ENCODE measurements at places on chromosomes 1 and 21. TPM values are rescaled to one million over a fixed set of nuclear protein-coding genes. Genes with fewer than 3 reads are reported as not detected.

The MSH4 gene
- polyA plus RNA-seq, result 0.65 TPM

The S100A7 gene
- polyA plus RNA-seq, result not detected

The SYTL1 gene
- 0.67 TPM for polyA plus RNA-seq

The CCSAP gene
- 23.2 TPM for polyA plus RNA-seq

The MAGI3 gene
- 24.2 TPM for polyA plus RNA-seq

The CD48 gene
- polyA plus RNA-seq, result not detected

The SPOCD1 gene
- 0.15 TPM for polyA plus RNA-seq

The HJV gene
- 0.30 TPM for polyA plus RNA-seq

The CD101 gene
- 4.9 TPM for polyA plus RNA-seq

DNA sequence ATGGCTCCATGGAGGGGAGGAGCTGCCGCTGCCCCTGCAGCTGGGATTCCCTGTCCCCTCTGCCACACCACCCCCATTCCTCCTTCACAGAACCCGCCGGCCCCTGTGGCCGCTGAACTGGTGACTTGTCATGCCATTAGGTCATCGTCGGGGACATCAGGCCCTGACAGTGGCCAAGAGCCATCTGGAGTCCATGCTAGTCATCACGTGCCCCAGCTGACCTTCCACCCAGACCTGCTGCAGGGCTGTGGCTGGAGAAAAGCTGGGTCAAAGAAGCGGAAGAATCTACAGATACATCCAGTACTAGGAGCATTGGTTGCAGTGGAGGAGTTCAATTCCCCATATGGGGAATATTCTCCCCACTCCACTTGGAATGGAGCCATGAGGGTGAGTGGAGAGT, 78.1 kb downstream of the KCNJ15 start:
- no peak for DNase-seq

- no peak for DNase-seq
These were observed 105.5 kb downstream of the RERE start for GRCh38 chr1:8711873-8712412.

GRCh38 chr1:43527111-43527878, 3.4 kb upstream of the PTPRF start:
- DNase-seq, result no peak

- DNase-seq, result no peak
These were observed 22.5 kb downstream of the JMJD4 start for GRCh38 chr1:227712648-227713047.

DNA sequence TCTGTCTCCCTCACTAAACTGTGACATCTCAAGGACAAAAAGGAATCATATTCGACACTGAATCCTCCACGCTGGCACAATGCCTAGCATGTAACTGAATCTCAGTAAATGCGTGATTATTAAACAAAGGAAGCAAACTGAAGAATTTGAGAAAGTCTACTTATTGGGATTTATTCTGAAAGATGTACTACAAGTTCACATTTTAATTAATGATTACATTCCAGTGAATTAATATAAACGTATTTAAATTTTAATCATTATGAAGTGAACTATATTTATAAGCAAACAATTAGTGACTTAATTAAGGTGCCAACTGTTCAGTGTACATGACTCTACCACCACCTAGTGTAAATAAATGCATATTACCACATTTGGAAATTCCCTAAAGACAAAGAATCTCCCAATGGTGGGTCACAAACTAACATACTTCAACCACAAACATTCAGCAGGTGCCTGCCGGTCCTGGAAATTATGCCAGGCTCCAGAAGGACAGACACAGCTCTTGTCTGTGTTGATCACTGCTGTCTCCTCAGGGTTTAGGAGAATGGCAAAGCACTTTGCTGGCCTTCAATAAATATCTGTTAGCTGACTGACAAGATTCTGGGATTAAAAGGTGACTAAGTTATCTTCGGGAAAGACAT, 56.3 kb downstream of the SMYD3 start:
- DNase-seq, result peak; percentile 15

DNA sequence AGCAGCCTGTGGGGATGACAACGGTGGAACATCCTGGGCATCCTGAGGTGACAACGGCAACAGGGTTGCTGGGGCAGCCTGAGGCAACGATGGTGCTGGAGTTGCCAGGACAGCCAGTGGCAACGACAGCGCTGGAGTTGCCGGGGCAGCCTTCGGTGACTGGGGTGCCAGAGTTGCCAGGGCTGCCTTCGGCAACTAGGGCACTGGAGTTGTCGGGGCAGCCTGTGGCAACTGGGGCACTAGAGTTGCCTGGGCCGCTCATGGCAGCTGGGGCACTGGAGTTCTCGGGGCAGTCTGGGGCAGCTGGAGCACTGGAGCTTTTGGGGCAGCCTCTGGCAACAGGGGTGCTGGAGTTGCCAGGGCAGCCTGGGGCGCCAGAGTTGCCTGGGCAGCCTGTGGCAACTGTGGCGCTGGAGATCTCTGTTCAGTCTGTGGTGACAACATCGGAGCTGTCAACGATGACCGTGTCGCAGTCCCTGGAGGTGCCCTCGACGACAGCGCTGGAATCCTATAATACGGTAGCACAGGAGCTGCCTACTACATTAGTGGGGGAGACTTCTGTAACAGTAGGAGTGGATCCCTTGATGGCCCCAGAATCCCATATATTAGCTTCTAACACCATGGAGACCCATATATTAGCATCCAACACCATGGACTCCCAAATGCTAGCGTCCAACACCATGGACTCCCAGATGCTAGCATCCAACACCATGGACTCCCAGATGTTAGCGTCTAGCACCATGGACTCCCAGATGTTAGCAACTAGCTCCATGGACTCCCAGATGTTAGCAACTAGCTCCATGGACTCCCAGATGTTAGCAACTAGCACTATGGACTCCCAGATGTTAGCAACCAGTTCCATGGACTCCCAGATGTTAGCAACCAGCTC, 8.2 kb downstream of the SON start:
- no peak for DNase-seq

DNA sequence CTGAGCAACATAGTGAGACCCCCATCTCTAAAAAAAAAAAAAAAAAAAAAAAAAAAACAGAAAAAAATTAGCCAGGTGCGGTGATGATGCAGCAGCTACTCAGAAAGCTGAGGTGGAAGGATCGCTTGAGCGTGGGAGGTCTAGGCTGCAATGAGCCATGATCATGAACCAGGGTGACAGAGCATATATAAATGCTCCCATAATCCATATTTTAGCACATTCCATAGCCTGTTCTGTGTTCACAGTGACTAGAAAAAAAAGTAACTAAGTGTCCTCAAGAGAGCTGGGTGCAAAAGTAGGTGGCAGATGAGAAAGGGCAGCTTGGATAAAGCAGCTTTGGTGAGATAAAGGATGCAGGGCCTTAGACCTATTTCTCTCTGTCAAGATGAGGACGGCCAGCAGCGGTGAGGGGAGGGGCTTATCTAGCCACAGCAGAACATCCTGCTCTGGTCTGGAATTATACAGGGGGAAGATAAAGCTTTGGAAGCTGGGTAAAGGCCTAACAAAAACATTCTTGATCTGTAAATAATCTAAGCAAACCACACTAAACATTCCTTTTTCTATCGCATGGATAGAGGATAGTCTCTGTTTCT, 205.3 kb downstream of the DAB1 start:
- DNase-seq, result no peak

DNA sequence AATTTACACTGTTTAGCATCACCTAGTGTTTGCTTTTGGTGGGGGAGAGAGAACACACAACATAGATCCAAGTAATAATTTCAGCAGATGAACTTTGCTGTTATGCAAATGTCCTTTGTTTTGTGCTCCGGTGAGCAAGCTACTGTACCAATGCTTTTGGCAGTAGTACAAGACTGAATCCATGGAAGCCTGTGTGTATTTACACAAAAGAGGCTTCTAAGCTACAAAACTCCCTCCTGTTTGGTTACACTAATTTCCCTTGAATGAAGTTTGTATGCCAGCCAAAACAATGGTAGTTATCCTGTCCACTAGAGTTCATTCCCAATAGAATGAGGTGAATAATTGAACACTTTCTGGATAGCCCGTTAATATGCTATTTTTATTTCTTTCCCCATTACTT, 320.5 kb downstream of the KCTD3 start:
- DNase-seq, result peak; percentile 80

- no peak for DNase-seq
These were observed 14.4 kb upstream of the IGSF21 start for GRCh38 chr1:18093193-18093592.

DNA sequence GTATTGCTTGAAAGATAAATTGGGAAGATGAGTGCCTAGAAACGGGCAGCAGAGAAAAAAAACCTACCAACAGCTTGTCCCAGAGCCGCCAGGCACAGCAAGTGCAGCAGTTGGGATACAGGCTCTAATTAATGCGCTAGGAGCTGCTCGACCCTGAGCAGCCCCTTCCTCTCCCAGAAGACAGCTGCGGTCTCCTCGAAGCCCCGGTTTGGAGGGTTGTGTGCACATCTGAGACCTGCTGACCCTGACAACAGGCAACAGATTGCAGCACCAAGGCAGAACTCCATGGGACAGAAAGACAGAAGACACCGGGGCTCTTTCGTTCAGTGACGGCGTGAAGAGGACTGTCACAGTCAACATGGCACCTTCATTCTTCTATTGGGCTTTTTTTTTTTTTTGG, 101.4 kb downstream of the TSEN15 start:
- no peak for DNase-seq

DNA sequence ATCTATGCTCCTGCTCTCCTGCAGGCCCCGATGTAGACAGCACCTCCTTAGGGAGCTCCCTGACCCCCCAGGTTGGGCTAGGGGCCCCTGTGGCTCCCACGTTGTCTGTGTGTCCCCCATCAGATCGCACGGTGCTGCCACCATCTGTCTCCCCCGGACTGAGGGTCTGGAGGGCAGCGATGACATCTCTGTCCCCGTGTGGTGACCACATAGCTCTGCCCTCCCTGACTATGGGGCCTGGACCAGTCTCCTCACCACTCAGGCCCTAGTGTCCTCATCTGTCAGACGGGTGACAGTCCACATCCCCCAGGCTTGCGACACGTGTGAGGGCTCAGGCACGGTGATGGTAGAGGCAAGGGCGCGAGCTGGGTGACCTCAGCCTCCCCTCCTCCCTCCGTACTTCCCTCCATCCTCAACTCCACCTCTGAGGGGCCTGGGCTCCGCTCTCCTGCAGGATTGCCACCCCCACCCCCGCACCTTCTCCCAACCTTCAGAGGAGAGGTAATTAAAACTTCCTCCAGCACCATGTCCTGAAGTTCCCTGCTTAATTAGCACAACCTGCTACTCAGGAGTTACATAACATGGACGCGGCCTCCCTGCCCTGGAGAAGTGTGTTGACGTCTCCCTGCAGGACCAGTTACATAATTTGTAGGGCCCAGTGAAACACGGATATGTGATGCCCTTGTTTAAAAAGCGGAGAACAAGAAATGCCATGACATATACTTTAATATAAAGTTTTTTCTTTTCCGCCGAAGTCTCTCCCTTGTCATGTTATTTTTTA, 288.2 kb downstream of the PTPRU start:
- no peak for DNase-seq

DNA sequence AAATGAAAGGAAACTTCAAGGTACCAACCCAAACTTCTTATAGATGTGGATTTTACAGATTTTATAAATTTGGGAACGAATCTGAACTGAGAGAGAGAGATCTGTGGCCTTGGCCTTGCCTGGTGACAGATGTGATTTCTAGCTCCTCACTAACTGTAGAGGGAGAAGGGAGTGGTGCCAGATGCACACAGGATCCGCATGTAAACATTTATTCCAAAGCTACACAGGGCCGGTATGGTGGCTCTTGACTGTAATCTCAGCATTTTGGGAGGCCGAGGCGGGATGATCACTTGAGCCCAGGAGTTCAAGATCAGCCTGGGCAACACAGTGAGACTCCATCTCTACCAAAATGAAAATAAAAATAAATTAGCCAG, 77.1 kb downstream of the PGBD5 start:
- no peak for DNase-seq

- DNase-seq, result no peak
These were observed 16.5 kb downstream of the FMO5 start for GRCh38 chr1:147208619-147209018.

DNA sequence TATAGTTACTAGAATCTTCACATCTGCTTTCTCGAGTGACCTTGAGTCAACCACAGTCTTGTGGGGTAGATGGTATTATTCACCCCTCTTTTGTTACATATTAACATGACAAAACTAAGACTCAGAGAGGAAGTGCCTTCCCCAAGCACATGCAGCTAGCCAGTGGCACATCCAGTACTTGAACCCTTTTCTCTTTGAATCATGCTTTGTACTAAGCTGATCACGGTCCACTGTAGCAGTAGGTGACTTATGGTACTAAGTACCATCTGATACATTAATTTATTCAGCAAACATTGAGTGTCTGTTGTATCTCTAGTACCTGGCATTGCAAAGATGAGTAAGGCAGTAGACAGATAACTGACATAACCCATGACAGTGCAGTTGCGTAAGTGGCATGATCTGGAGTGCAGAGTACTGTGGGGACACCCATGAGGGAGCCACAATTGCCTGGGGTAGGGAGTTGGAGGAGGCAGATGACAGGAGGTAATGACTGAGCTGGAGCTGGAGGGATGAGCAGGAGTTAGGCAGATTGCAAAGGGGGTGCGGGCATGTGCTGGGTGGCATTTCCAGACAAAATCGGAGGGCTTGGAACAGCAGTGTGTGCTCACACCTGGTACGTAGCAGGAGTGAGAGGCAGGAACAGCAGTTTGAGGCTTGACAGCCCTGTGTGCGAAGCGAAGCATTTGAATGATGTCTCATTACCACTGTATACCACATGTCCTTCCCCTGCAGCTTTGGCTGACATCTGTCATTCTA, 29.8 kb downstream of the UCK2 start:
- DNase-seq, result no peak

DNA sequence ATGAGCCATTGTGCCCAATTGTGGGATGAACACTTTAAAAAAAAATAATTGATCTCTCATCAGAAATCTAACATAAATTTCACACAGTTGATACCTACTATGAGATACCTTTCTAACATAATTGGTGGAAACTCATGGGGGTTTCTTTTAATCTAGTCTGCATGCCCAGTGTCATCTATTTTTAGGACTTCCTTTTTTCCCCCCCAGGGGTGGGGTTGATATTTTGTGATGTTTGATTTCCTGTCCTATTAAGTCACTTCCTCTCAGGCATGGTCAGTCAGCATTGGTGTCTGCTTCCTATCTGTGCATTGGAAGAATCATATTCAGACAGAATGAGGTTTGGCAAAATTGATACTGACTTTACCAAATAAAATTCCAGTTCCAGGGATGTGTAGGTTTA, 21.5 kb downstream of the NFYC start:
- DNase-seq, result no peak

DNA sequence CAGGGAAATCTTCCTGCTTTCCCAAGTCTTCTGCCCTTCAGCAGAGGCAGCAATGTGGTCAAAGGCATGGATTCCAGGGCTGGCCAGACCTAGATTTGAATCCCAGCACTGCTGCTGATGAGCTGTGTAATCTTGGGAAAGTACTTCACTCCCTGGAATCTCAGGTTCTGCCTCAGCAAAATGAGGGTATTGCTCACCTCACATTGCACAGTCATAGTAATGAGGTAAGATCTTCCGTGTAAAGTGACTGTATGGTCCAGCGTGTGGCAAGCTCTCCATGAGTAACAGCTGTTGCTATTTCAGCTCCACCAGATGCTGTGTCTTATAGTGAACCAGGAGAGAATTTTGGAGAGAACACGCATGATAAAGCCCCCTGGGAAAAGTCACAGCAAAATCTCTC, 56.1 kb upstream of the F3 start:
- no peak for DNase-seq

Data from spinal cord (tissue), 10 donors.